Vagina (tissue), 2 donors: ENCODE measurements at places on chromosomes 3 and 15.

DNA sequence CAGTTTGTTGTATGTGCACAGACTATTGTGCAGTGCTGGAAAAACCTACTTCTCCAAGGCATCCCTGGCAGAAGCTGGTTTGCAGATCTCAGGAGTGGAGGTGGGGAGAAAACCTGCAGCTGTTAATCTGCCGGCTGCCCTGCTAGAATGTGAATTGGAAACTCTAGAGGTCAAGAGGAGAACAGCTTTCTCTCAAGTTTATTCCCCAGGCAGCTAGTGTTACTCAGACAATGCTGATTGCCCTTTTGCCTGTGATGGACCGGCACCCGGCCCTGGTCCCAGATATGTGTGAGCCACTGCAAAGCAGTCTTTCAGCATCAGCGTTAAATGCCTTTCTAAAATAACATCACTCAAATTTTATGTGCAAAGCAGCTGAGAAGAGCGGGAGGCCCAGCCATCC, 129.7 kb upstream of the TPM1 start:
- H3K27ac ChIP-seq = no peak overlapping the region
- H3K4me3 ChIP-seq = no peak overlapping the region
- no peaks in the 10 kb centered on the region for H3K4me1 ChIP-seq
- no peaks in the 10 kb centered on the region for H3K27me3 ChIP-seq
- H3K36me3 ChIP-seq = no peaks in the 10 kb centered on the region

DNA sequence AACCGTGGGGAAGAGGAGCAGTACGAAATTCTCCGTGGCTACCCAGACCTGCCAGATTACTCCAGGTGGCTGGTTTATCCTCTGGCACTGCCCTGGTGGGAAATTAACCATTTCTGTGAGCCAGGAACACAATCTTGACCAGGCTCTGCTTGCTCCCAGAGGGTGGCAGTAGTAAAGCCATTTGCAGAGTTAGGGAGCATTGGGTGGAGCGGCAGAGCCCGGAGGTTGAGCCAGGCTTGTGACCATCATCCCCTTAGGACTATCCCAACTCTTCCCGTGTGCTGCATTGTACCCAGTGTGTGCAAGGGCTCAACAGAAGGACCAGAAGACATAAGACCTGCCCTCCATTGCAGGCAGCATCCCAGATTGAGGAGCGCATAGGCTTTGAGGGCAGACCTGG, 5.3 kb downstream of the KNG1 start:
- H3K27ac ChIP-seq = no peak overlapping the region
- no peaks in the 10 kb centered on the region for H3K36me3 ChIP-seq
- H3K4me3 ChIP-seq = no peak overlapping the region
- no peaks in the 10 kb centered on the region for H3K4me1 ChIP-seq

DNA sequence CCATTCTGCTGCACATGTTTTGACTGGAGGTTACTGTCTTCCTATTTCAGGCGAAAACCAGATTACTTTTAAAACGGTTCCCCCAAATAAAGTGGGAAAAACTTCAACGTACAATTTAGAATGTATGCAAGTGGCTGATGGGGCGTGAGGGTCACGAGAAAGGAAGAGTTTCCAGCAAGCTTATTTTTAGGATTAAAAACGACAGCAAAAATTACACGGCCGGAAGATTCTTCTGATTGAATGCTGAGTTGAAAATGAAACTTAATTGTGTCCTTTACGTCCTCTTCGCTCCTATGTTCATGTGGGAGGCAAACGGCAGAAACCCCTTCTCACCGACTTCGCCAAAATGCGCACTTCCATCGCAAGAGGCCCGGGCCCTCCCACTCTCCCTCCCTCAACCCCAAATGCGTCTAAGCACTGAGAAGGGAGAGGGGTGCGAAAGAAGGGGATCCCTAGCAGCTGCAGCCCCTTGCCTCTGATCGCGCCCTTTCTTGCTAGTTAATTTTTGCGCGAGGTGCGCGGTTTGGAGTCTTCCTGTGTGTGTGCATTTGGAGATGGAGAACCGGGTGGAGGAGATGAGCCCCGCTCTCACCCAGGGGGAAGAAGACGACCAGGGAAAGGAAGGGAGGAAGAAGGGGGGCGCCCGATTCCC, 656 bp downstream of the CD47 start:
- DNase-seq = no peak
- H3K36me3 ChIP-seq = no peaks in the 10 kb centered on the region
- peak overlapping the region; percentile 93 for H3K4me3 ChIP-seq
- no peaks in the 10 kb centered on the region for H3K27me3 ChIP-seq
- H3K4me1 ChIP-seq = peaks cover 46% of the 10 kb centered on the region

DNA sequence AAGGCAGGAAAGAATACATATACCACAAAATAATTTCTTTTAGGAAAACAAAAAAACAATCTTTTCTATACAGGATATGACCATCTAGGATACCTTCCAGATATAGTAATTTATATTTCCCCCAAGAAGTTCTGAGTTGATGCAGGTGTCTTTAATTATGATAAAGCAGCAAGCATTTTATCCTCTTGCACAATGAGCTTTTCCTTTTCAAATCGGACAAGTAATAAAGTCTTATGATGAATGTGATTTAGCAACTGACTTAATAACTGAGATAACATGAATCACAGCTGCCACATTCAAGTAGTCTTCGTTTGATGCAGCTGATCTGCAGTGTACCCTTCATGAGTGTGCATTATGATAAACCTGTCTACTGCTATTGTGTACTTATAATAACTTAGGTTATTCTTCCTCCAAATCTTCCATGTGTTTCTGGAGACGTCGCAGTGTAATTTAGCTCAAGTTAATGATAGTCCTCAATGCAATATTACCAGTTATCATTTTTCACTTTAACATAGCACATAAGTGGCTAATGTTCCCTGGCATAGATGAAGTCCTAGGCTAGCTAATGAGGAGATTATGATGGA, 260.3 kb upstream of the MRPL3 start:
- DNase-seq = no peak
- H3K36me3 ChIP-seq = no peaks in the 10 kb centered on the region
- H3K27ac ChIP-seq = no peak overlapping the region
- no peaks in the 10 kb centered on the region for H3K27me3 ChIP-seq
- no peak overlapping the region for H3K4me3 ChIP-seq

- no peaks in the 10 kb centered on the region for H3K27me3 ChIP-seq
- no peak overlapping the region for H3K27ac ChIP-seq
- no peak overlapping the region for H3K4me3 ChIP-seq
- H3K4me1 ChIP-seq = peaks cover 12% of the 10 kb centered on the region
Measured at GRCh38 chr15:41900526-41901380, 6.9 kb upstream of the SPTBN5 start.

DNA sequence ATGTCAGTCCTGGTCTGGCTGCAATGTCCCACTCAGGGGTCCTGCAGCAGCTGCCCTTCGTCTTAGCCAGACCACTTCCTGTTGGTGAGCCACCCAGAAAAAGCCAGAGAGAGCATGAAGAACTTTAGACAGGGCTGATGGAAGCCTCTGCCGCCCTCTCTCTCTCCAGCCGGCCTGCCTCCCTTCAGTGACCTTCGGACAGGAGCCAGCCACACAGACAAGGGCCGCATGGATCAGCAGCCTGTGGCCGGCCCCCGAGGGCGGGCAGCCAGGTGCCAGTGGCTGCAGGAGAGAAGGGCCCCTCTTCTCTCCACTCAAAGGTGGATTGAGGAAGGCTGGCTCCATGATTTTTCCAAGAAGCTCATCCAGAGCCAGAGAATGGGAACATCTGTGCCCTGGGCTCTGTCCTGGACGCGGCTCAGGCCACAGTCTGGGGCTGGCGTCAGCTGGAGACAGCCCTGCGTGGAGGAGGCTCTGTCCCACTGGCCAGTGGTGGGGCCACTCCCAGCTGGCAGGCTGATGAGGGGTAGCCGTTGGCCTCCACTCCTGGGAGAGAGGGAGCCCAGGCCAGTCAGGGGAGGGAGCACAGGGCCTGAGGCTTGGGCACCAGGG, 42.9 kb downstream of the ISG20 start:
- no peaks in the 10 kb centered on the region for H3K36me3 ChIP-seq

DNA sequence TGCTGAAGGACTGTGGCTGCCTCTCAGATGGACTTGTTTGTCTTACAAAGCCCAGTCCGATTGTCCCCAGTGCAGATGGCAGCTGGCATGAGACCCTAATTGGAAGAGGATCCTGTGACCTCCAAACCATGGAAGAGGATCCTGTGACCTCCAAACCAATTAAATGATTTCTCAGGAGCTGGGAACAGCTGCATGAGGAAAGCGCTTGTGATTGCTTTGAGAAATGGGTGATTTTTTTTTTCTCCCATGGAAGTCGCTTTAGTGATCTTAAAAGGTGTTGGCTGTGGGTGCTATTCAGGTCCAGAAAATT, 68.4 kb upstream of the LARS2 start:
- H3K27ac ChIP-seq = no peak overlapping the region
- no peaks in the 10 kb centered on the region for H3K27me3 ChIP-seq
- H3K36me3 ChIP-seq = no peaks in the 10 kb centered on the region
- H3K4me3 ChIP-seq = no peak overlapping the region
- DNase-seq = no peak

GRCh38 chr3:126261037-126261436, 80.7 kb upstream of the ALDH1L1 start:
- no peaks in the 10 kb centered on the region for H3K27me3 ChIP-seq
- H3K36me3 ChIP-seq = no peaks in the 10 kb centered on the region
- H3K27ac ChIP-seq = peak overlapping the region; percentile 62
- no peaks in the 10 kb centered on the region for H3K4me1 ChIP-seq
- no peak overlapping the region for H3K4me3 ChIP-seq

DNA sequence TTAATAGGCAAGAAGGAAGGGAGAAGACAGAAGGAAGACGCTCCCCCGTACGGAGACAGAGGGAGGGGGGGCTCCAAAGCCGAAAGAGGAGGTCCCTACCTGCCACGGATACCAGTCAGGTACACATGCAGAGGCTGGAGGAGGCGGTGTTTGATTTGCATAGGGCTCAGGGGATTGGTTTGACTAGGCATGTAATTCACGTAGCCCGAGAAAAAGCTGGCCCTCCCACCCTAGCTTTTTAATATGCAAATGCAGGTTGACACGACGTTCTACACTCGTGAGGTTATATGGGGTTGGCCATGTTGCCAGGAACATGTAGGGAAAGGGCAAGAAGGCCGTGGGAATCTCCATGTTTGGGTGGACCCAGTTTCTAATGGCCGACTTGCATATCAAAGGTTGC, 29.8 kb downstream of the ZNF592 start:
- no peaks in the 10 kb centered on the region for H3K36me3 ChIP-seq
- H3K4me3 ChIP-seq = no peak overlapping the region
- no peak for DNase-seq
- H3K27me3 ChIP-seq = no peaks in the 10 kb centered on the region
- H3K4me1 ChIP-seq = peaks cover 11% of the 10 kb centered on the region

DNA sequence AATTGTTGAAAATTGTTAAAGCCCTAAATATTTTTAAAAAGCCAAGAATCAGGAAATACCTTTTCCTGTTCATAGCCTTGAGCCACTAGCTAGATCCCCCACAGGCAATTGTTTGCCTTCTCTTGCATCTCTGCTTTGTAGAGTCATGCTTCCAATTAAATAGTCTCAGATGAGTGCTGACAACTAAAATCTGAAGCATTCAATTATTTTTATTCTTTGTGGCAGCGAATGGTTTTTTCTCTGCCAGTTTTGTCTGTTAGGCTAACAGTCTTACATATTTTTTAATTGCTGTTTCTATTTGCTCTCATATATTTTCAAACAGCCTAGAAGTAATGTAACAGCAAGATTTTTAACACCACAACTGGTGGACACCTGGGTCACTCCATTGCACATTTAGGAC, 277.1 kb upstream of the GBE1 start:
- no peak overlapping the region for H3K4me3 ChIP-seq
- no peak overlapping the region for H3K27ac ChIP-seq
- no peaks in the 10 kb centered on the region for H3K36me3 ChIP-seq

GRCh38 chr3:86958534-86958933, 32.4 kb downstream of the VGLL3 start:
- H3K36me3 ChIP-seq = no peaks in the 10 kb centered on the region
- H3K27me3 ChIP-seq = no peaks in the 10 kb centered on the region
- H3K27ac ChIP-seq = no peak overlapping the region
- H3K4me3 ChIP-seq = no peak overlapping the region

DNA sequence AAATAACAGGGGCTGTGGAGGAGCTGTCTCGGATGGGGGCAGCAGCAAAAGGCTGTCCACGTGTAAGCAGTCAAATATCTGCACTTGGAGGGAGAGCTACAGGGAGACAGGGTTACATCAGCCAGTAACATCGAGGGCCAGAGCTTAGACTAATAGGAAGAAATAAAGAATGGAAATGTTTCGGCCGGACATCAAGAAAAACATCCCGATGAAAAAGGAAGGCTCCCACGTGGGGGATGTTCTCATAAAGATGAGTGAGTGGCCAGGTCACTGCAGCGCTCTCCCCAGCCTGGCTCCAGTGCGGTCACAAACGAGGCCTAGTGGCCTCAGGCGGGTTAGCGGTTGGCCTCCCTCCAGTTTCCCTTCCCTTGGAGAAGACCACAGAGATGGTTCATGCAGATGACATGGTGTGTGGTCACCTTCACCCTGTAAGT, 56.1 kb upstream of the WNT5A start:
- H3K36me3 ChIP-seq = no peaks in the 10 kb centered on the region
- H3K4me1 ChIP-seq = no peaks in the 10 kb centered on the region
- H3K27ac ChIP-seq = no peak overlapping the region
- H3K4me3 ChIP-seq = no peak overlapping the region
- H3K27me3 ChIP-seq = no peaks in the 10 kb centered on the region

GRCh38 chr15:94736236-94736635, 504.9 kb downstream of the MCTP2 start:
- H3K27me3 ChIP-seq = no peaks in the 10 kb centered on the region
- H3K4me3 ChIP-seq = no peak overlapping the region
- H3K36me3 ChIP-seq = no peaks in the 10 kb centered on the region
- no peak for DNase-seq
- H3K27ac ChIP-seq = no peak overlapping the region
- H3K4me1 ChIP-seq = no peaks in the 10 kb centered on the region

GRCh38 chr15:54033869-54034458, 55.7 kb downstream of the UNC13C start:
- no peaks in the 10 kb centered on the region for H3K27me3 ChIP-seq
- no peaks in the 10 kb centered on the region for H3K4me1 ChIP-seq
- no peaks in the 10 kb centered on the region for H3K36me3 ChIP-seq
- H3K4me3 ChIP-seq = no peak overlapping the region
- no peak for DNase-seq
- H3K27ac ChIP-seq = no peak overlapping the region

GRCh38 chr15:28079313-28079969, 19.7 kb downstream of the OCA2 start:
- H3K36me3 ChIP-seq = no peaks in the 10 kb centered on the region
- no peak overlapping the region for H3K4me3 ChIP-seq
- H3K27me3 ChIP-seq = no peaks in the 10 kb centered on the region
- DNase-seq = no peak

GRCh38 chr15:99677540-99678134, 55.6 kb downstream of the LYSMD4 start:
- H3K4me1 ChIP-seq = no peaks in the 10 kb centered on the region
- no peaks in the 10 kb centered on the region for H3K36me3 ChIP-seq
- no peaks in the 10 kb centered on the region for H3K27me3 ChIP-seq
- no peak for DNase-seq
- H3K27ac ChIP-seq = peak overlapping the region; percentile 29

DNA sequence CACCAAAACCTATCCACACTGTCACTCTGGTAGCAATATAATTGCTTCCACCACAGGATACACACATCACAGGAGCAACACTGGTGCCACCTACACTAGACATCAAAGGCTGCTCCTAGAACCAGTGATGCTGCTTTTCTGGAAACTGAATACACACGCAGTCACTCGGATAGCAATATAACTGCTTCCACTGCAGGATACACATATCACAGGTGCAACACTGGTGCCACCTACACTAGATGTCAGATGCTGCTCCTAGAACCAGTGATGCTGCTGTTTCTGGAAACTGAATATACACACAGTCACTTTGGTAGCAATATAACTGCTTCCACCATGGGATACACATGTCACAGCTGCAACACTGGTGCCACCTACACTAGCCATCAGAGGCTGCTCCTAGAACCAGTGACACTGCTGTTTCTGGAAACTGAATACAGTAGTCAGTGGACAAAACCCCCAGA, 6.9 kb upstream of the TNFSF10 start:
- H3K27me3 ChIP-seq = no peaks in the 10 kb centered on the region
- H3K4me1 ChIP-seq = no peaks in the 10 kb centered on the region
- H3K4me3 ChIP-seq = no peak overlapping the region
- H3K27ac ChIP-seq = no peak overlapping the region
